ENCODE measurements at places on chromosomes 4 and X.
A peak's percentile ranks its signal among the peaks of the same experiment; 100 is the strongest.

DNA sequence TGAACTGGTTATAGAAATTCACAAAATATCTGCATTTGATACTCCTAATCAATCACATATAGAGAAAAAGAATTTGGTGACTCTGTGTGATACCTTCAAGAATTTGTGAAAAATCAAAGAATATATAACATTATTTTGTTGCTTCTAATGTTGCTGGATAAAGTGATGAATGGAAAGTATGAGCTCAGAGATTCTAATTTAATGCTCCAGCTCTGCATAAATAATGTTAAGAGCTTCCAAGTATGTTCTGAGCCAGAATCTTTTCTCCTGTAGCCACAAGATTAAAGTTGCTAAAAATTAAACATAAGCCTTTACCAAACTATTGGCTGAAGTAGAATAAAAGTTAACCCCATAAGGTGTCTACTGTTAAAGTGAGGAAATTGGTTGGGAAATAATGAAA lies 294.7 kb upstream of the CT83 start:
- DNase-seq, result no peak

DNA sequence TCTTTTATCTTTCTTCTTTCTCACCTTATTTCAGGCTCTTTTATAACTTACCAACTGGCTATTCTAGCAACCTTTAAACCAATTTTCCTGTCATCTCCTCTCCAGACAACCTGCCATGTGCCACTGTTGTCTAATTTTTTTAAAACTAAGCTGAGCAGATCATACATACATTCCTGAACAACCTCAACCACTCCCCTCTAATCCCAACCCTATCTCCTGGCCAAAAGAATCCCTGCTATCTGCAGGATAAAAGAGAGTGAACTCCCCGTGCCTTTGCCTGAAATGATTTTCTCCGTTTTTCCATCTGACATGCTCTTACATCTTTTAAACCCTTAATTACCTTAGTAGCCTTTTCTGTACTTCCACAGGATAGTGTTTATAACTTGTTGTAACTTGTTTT lies 35.5 kb downstream of the DCUN1D4 start:
- no peak for DNase-seq

GRCh38 chr4:15333692-15334633 lies 93.9 kb upstream of the C1QTNF7 start:
- DNase-seq, result no peak

DNA sequence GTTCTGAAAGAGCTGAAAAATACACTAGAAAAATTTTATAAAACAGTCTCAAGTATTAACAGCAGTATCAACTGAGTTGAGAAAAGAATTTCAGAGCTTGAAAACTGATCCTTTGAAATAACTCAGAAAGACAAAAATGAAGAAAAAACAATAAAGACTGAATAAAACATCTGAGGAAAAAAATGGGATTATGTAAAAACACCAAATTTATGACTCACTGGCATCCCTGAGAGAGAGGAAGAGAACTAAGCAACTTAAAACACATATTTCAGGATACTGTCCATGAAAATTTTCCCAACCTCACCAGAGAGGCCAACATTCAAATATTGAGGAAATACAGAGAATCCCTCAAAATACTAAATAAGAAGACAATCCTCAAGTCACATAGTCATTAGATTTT lies 22.9 kb downstream of the PABPC4L start:
- DNase-seq, result no peak

- no peak for DNase-seq
Measured at GRCh38 chrX:114650351-114650750, 66.5 kb downstream of the HTR2C start.

DNA sequence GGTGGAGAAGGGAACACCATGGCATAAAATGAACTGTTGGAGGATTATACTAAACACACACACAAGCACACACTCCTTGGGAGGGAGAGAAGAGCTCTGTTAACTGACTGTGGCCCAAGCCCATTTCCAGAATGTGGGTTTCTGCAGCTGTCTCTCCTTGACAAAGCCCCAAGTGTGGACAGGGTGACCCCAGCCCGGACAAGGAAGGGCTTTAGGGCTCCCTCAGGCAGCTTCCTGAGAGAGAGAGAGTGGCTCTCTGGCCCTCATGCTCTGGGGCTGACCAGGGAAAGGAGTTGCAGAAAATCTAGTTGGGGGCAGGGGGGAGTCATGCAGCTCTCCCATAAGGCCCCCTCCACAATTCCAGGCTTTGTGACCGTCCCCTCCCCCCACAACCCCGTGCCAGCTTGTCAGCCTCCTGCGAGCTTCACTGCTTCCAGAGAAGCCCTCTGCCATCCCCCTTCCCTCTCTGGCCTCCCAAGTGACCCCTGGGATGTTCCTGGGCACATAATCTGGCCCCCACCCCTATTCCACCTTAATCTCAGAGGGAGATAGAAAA lies 590 bp downstream of the ARHGEF9 start:
- no peak for DNase-seq

- no peak for DNase-seq
Measured at GRCh38 chr4:77002321-77003107, 53.0 kb downstream of the SEPTIN11 start.

- no peak for DNase-seq
Measured at GRCh38 chr4:110610940-110611831, 11.7 kb downstream of the PITX2 start.

GRCh38 chrX:41604766-41605543 lies 83.8 kb upstream of the GPR34 start:
- no peak for DNase-seq

DNA sequence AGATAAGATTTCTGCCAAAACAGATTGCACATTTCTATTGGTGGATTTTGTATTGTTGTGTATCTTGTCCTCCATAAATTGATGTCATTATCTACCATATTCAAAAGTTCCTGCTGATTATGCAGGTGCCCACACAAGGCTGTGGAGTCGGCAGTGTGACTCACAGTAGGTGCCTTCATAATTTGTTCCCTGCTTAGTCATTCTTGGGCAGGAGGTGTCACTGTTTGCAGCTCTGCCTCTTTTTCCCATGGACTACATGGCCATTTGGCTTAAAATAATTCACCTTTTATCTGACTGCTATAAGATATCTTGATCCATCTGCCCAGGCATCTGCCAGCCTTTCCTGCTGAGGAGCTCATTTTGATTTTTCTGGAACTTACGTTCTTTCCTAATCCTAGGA lies 33.6 kb upstream of the ENPEP start:
- no peak for DNase-seq

- no peak for DNase-seq
Measured at GRCh38 chrX:31836479-31836878, 764.6 kb upstream of the FTHL17 start.

- no peak for DNase-seq
Measured at GRCh38 chr4:78863254-78863869, 75.9 kb downstream of the PAQR3 start.

DNA sequence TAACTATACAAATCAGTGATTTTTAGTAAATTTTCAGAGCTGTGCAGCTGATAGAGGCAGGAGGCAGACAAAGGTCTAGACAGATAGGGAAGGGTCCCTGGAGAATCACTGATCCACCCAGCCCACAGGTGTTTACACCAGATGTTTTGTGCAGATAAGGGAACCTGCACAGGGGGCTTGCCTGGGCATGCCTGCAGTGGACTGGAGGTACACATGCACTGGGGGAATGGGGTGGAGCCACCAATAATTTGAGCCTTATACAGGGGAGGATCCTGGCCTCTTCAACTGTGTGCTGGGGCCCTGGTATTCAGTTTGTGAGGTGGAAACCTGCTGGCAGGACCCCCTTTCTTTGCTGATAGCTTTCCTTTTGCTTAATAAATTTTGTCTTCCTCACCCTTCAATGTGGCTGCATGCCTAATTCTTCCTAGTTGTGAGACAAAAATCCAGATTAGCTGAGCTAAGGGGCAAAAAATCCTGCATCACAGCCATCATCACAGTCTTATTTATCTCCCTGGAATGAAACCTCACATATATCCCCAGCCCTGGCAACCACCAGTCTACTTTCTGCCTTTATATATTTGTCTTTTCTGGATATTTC lies 102.8 kb downstream of the KDM6A start:
- DNase-seq, result no peak

- DNase-seq, result no peak
Measured at GRCh38 chrX:118588715-118589114, 93.1 kb downstream of the DOCK11 start.

DNA sequence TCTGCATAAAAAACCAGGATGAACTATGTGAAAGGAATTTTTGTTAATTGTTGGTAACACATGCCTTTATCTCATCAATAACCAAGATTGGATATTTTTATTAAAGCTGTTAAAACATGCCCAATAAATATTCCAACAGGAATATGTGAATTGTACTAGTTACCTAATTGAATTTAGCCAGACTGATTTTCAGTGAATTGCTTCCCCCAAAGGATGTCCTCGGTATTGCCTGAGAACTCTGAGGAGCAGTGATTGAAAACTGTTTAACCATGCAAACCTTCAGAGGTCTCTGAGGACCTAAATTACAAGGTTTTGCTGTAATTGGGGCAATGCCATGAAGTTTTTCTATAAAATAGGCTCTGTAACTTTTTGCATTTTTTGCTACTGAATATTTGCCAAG lies 66.6 kb downstream of the BLTP1 start:
- no peak for DNase-seq

GRCh38 chr4:83109480-83110222 lies 4.9 kb downstream of the PLAC8 start:
- DNase-seq, result peak; percentile 67

DNA sequence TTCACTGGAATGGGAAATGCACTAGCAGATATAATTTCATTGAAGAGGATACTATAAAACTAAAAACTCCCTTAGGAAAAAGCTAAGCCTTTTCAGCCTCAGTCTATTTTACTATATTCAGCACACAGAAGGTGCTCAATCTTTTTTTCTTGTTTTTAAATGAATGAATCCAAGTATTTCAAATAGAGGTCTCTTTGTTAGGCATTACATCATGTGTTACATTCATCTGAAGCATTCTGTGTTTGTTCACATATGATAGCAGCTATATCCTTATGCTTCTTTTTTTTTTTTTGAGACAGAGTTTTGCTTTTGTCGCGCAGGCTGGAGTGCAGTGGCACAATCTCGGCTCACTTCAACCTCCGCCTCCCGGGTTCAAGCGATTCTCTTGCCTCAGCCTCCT lies 278.4 kb downstream of the CAMK2D start:
- DNase-seq, result no peak

DNA sequence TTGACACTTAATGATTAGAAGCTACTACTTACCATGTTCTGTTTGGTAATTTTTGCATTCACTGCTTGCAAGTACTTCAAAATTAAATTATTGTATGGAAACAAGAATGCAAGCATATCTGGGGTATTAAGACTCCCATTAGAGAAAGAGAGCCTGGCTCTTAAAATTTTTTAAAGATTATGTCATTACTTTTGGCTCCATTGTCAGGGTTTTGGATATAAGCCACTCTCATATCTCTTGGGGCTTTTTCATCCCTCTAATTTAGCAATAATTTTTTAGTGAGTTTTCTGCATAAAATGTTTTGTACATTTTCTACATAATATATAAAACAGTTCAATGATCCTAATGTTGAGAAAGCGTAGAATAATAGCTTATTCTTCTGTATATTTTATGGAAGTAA lies 49.4 kb downstream of the SLC9A6 start:
- DNase-seq, result no peak

Data from GM20000 (cell line).